ENCODE measurements at places on chromosomes 2 and 18.

GRCh38 chr2:32952761-32953476 lies 6.2 kb downstream of the LTBP1 start:
- DNase-seq, result no peak

GRCh38 chr18:8507915-8508705 lies 101.1 kb upstream of the RAB12 start:
- DNase-seq, result no peak

GRCh38 chr2:167653131-167653530 lies 594.3 kb downstream of the STK39 start:
- no peak for DNase-seq

GRCh38 chr2:130911482-130911881 lies 74.8 kb downstream of the ARHGEF4 start:
- no peak for DNase-seq

- no peak for DNase-seq
These were observed 599.9 kb downstream of the RNF144A start for GRCh38 chr2:7517088-7517487.

DNA sequence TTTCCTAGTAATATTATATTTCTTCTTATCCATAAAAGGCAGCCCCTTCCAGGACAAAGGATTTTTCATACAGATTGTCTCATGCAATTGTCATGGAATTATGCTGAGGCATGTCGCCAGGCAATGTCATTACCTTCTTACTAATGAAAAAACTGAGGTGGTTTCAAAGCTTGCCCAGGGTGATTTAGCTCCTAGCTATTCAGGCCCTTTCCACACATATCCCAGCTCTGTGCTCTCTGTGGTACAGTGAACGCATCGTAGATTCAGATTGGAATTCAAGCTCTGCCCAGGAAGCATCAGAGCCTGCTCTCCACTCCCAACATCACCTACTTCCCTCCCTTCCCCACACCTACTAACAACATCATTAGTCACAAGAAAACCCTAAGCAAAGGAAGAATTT lies 60.1 kb downstream of the ATP8B1 start:
- DNase-seq, result no peak

DNA sequence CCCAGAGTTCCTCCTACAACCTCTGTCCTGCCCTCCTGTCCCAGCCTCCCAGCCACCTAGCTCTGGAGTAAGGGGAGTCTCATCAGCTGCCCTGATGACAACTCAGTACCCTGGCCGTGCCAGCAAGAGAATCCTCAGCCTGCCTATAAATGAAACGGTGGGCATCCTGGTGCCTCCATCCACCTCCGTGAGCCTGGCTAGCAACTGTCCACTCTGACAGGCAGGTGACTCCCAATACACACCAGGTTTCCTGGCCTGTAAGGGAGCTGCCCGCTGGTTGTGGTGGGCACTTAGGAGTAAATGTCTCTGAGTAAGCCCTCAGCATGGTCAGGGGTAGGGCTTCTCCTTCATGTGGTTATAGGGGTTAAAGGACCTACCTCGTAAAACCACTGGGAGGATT lies 81.5 kb downstream of the XDH start:
- no peak for DNase-seq

DNA sequence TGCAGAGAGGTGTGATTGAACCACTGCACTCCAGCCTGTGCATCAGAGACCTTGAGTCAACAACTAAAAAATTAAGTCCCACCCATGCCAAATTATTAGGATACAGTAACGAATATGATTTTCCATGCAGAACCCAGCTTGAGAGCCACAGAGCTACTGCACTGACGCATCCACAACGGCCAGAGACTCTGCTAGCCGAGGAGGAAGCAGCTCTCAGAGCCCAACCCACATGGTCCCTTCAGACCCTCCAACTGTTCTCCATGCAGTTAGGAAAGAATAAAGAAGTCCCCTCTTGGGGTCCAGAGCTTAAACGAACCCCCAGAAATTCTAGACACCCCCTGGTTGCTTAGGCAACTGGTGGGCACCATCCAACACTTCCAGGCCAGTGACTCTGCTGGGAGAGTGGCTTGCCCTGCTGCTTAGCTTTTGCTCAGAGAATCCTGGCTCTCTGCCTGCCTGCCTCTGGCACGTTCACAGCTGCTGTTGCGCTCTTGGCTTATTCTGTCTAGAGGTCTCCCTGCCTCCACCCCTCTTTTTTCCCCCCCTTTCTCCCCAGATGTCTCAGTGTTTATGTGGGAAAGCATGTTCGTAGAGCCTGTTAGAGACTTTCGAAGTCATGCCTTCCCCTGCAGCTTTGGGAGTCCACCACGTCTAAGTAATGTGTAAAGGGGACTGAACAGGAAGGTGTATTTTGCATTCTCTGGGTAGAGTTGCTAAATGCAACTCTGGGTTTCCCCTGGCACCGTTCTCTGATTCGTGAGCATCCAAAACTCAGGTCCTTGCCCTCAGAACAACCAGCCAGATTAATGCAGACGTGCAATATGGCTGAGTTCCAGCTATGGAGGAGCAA lies 26.0 kb upstream of the SP3 start:
- DNase-seq, result no peak

GRCh38 chr2:55156984-55157383 lies 75.1 kb downstream of the CLHC1 start:
- DNase-seq, result no peak

DNA sequence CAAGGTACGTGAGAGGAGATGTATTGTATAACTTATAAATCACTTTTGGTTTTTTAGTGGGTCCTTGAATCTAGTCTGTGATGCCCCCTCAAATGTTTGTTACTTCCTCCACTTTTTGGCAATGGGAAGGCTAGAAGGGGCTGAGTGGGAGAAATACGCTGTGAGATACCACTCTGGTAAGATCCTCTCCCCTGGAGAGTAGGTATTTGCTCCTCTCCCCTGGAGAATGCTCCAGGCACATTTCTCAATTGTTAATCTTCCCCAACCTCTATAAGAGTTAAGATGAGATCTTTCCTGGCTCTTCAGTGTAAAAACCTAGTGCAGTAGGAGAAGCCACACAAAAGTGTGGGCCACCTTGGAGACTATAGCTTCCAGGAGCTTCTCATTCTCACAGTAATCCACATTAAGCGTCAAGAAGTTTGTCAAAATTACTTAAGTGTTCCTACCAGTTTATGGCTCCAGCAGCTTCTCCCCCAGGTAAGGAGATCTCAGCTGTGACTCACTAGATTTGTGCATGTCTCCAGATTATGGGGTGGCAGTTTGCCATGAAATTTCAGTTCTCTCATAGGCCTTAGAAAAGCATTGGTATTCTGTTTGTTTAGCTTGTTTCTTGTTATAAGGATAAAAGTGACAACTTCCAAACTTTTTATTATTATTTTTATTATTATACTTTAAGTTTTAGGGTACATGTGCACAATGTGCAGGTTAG lies 182.6 kb downstream of the FSIP2 start:
- DNase-seq, result no peak

DNA sequence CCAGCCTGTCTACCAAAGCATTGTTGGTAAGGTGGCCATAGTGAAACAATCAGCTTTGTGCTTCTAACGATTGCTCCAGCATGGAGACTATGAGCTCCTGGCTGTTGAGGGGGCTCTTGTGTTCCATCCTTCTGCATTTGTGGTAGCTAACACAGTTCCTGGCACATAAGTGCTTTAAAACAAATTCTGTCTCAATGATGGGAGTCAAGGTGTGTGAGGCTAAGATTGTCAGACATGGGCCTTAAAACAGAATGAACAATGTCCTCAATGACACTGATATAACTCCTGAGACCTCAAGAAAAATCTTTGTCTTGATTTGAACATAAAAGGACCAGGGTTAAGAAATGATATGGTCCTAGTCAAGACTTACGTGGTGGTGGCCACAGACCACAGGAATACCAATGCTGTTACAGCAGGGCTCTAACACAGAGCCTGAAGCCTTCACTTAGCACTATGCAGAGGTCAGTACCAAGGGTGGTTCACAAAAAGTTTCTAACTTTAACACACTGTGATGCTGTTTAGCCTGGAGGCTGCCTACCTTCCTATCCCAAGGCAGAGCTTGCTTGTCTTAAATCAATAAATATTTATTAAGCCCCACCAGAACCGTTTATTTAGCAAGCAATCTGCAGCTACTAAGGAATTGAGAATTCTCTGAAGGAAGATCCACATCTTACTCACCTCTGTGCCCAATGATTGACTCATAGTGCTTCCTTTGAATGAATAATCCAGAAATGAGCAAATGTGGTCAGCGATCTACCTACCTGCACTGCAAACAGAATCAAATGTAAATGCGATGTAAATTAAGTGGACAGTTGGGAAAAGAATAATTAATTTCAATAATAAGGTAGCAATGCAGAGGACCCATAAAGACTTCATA lies 35.1 kb downstream of the EVA1A start:
- DNase-seq, result no peak

DNA sequence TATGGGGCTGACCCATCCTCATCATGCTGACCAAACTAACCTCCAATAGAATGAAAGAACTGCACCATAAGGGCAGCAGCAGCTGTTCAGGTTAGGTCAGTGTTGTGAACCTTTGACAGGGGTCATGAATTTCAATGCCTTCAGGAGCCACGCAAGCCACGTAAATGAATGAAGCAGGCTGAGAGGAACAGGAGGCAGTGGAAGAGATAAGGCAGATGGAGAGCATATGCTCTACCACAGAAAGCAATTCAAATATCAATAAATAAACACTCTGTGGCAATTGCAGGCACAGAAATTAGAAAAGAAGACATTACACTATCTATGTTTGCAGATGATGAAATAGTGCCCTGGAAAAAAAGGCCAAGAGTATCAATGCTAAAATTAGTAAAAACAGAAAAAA lies 56.3 kb downstream of the SCG2 start:
- no peak for DNase-seq

- no peak for DNase-seq
These were observed 391.6 kb upstream of the HS6ST1 start for GRCh38 chr2:128710242-128710641.

- no peak for DNase-seq
These were observed 68.3 kb downstream of the ACKR3 start for GRCh38 chr2:236637686-236638569.

DNA sequence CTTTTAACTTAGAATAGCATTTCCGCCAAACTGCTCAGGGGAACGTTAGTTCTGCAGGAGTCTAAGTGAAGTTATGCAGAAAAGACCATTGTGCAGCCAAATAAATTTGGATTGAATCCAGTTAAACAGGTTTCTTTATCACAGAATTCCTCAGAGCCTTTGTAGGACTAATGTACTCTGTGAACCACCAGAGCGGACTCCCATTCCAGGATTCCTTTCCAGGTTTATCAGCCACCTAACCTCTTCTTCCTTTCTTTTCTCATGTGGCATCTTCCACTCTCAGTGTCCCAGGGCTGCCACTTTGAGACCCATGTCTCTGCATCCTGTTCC lies 350.4 kb downstream of the TSN start:
- DNase-seq, result no peak

GRCh38 chr2:39730276-39730675 lies 48.8 kb downstream of the THUMPD2 start:
- DNase-seq, result no peak

DNA sequence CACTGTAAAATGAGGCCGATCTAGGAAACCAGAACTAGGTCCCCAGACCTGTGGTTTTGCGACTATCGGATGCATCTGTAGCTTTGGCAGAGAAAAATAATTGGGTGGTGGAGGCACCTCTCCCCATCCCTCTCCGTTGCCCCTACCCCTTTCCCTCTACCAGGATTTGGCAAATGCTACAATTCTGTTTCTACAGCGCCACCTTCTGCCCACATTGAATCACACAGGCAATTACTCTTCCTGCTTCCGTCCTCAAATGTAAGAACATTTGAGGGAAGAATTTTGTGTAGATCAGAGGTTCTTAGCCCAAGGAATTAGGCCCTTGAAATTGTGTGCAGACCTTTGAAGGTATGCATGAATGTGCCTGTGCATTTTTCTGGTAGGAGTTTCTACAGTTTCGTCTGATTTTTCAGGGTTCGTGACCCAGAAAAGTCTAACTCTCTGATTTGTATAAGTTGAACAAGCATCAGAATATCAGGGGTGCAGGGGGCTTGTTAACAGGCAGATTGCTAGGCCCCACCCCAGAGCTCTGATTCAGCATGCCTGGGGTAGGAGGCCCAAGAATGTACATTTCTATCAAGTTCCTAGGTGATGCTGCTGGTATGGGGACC lies 11.2 kb downstream of the ATP6V1B1 start:
- no peak for DNase-seq

GRCh38 chr2:1849450-1849849 lies 105.1 kb upstream of the PXDN start:
- no peak for DNase-seq

GRCh38 chr2:132875193-132875592 lies 205.2 kb upstream of the LYPD1 start:
- DNase-seq, result no peak

GRCh38 chr2:44016282-44016681 lies 20.5 kb upstream of the LRPPRC start:
- no peak for DNase-seq

DNA sequence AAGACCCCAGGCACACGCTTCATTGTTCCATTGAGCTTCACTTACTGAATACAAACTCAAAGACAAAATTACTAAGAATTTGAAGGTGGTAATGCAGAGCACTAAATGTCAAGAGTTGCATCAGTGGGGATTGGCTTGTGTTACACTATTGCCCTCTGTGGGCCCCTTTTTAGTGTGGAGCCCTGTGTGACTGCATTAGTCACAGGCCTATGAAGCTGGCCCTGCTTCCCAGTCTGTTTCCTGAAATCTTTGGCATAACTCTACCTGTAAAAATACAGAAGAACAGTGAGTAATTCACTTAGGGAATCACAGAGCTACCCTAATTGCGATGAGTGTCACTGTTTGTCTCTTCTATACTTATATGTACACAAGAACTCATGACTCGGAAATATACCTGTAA lies 40.0 kb upstream of the STPG4 start:
- no peak for DNase-seq

DNA sequence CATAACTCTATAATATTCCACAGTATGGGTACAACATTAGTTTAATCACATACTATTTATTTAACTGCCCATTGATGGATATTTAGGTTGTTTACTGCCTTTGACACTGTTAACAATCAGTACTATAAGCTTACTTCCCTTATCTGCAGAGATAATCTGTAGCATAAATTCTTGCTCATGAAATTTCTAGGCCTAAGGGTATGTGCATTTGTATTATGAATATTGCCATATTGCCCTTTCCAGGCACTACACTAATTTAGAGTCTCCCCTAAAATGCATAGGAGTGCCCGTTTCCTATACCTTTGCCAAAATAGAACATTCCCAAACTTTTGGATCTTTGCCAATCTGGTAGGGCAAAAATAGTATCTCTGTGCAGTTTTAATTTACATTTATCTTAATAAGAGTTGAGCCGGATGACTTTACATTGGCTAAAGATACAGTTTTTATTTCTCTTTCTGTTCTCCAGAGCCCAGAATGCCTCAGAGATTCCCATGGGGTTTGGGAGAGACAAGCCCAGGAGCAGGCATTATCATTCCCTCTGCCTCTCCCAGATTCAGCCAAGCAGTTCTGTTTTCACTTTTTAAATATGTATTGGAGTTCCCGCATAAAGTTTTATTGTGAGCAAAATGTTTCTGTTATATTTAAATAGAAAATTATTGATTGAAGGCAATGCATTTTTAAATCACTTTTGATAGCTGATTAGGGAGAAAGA lies 102.8 kb downstream of the CAPN13 start:
- no peak for DNase-seq

Data from stimulated activated CD4-positive, alpha-beta T cell treated with anti-CD3 and anti-CD28 coated beads, Interleukin-12 subunit alpha, Interleukin-12 subunit beta, amount 100 ng/mL, for 48 hours (primary cell).